ENCODE measurements at places on chromosomes 5 and 9.

GRCh38 chr5:167763772-167764171, 527.7 kb upstream of the WWC1 start:
- DNase-seq = no peak

DNA sequence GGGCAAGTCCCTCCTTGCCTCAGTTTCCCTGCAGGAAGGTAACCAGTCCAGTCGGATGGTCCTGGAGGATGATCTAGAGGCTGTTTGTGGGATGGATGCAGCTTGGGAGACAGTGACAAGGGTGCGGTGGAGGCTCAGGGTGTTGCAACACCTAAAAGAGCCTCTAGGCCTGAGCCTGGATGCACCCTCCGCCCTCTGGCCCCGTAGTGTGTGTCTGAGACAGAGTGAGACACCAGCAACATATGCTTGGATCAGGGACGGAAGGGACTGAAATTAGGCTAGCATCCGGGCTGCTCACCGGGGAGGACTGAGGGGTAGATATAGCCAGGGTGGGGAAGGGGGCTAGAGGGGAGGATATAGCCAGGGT, 1.1 kb downstream of the CRAT start:
- peak; percentile 42 for DNase-seq

GRCh38 chr5:2148312-2149194, 265.8 kb upstream of the IRX4 start:
- no peak for DNase-seq

DNA sequence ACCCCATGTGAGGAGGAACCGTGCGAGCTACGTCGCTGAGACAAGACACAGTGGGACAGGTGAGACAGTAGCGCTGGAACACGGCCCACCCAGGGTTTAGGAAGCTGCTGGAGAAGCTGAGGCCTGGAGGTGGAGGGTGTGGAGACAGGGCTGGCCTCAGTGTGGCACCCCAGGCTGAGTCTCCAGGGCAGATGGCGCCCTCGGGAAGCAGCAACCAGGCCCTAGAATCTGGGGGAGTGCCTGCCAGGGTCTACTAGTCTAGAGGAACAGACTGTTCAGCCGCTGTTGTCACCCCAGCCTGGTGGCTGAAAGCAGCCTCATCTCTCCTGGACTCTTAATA, 4.6 kb upstream of the TERT start:
- DNase-seq = no peak

- DNase-seq = no peak
Measured at GRCh38 chr5:14614490-14614889, 32.9 kb downstream of the OTULINL start.

GRCh38 chr5:143173139-143173889, 230.2 kb downstream of the NR3C1 start:
- DNase-seq = no peak

DNA sequence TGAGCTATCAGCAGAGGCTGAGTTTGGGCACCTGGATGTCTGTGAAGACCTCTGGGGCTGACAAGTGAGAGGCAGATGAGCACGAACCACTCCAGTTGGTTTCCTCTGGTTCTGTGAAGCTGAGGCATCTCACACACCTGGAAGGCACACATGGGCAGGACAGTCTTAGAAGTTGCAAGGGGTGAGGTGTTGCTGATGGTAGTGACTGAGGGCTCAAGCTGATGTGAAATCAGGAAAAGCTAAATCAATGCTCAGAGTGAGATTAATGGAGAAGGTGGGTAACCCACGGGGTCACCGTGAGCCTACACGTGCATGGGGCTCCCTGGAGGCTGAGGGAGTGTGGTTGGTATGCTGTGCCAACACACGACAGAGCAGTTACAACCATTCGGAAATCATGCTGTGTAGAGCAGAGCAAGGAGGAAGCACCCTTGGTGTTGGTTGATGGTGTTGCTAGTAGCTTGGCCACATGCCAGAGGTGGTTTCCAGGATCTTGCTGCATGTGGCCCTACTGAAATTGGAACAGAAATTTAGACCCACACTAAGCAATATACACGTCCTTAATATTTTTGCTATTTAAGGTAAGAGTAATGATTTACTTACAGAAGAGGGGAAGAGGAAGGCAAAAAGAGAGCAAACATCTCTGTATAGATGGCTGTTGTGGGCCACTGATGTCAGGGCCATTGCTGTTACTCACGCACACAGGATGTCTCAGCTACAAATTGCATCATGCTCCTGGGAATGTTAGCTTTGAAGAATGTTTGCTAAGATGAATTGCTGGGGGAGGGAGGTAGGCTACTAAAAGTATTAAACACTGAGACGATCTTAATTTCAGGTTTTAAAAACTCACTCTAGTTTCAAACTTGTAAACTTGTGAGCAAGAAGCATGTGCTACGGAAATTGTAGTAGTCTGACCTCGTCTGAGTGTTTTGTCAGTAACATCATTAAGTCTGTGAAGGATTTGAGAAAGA, 170.5 kb downstream of the ARHGEF28 start:
- peak; percentile 71 for DNase-seq

DNA sequence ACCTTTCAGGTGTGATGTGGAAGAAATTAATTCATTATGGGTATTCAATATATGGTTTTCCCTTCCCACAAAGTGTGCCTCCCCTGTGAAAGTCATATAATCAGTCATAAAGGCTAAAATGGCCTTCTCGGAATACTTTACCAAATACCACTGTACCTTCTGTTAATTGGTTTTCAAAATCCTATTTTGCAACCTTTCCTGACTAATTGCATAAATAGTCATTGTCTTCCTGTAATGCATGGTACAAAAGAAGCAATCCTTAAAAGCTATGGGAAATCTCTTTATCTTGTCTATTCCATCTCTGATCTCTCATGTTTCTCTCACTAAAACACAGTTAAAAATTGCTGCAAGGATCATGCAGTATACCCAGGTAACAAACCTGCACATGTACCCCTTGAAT, 44.3 kb upstream of the UGCG start:
- DNase-seq = no peak

GRCh38 chr9:81885602-81886001, 42.6 kb upstream of the SPATA31D4 start:
- DNase-seq = no peak

GRCh38 chr9:135574943-135575342, 13.4 kb downstream of the PAEP start:
- DNase-seq = no peak

- peak; percentile 70 for DNase-seq
Measured at GRCh38 chr5:159987031-159987674, 21.8 kb upstream of the TTC1 start.

GRCh38 chr9:114116126-114116747, 17.1 kb upstream of the KIF12 start:
- no peak for DNase-seq

DNA sequence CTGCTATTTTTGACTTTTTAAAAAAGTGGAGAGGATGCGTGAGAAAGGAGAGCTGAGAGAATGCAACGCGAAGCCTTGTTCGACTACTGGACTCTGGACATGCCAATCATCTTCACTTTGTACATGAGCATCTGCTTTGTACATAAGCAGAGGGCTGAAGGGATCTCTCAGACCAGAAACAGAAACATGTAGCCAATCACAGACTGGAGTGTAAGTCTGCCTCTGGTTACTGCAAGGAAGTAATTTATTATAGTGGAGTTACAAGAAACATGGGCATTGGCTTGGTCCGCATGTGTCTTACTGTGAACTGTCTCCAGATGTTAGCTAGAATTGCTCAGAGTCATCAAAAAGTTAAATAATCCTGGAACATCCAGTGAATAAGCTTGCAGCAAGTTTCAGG, 190.0 kb upstream of the GRAMD2B start:
- no peak for DNase-seq

- DNase-seq = peak; percentile 41
Measured at GRCh38 chr5:9156282-9156681, 389.6 kb downstream of the SEMA5A start.

GRCh38 chr5:124752854-124753720, 6.6 kb upstream of the ZNF608 start:
- no peak for DNase-seq

GRCh38 chr5:6712142-6712576, 1.1 kb upstream of the TENT4A start:
- DNase-seq = peak; percentile 53

DNA sequence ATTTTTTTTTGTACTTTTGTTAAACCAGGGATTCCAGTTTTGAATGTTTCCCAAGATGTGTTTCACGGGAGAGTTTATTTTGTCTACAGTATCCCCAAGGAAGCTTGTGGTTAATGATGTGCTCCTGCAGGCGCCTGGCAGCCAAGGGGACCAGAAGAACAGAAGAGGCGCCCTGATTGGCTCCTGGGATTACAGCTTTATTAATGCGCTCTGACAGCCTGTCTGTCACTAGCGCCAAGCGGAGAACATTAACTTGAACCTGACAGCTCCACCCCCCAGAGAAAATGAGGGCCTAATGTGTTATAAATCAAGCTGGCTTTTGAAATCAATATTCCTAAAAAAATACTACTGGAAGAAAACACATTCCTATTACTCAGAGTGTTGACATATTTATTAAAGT, 5.0 kb upstream of the FBXL7 start:
- DNase-seq = no peak

- no peak for DNase-seq
Measured at GRCh38 chr5:65113771-65114170, 345.0 kb downstream of the CWC27 start.

DNA sequence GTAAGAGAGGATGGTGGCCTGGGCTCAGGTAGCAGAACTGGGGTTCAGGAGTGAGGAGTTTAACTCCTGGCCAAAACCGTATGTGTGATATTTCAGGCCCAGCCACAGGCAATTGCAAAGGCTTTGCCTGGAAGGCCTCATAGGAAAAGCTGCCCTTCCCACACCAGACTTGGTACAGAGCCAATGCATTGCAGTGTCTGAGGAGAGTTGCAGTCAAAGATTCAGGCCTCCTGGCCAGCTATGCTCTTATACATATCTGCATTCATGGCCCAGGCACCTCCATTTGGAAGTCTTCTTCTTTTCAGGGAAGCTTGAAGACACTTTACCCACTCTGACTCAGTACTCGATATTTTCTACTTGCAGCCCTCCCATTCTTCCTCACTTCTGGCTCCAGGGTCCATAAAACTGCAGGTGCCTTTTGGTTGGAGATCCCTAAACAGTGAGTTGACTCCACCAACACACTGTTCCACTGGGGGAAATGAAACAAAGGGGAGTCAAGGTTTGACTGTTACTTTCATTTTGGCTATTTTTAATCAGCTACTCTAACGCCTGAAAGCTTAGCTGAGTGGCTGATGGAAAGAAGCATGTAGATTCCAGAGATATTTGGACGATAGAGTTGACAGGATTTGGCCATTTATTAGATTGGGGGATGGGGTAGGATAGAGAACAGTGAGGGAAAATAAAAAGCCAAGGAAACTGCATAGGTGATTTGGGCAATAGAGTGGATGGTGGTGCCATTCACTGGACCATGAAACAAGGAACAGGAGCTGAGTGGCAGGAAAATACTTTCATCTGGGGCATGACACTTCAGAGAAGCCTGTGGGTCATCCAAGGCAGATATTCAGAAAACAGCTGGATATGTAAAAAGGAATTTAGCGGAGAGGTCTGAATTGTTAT, 30.6 kb upstream of the IL33 start:
- DNase-seq = no peak

- DNase-seq = peak; percentile 4
Measured at GRCh38 chr5:100430268-100431195, 104.6 kb upstream of the FAM174A start.

GRCh38 chr9:108756746-108757490, 98.9 kb downstream of the ACTL7B start:
- DNase-seq = no peak

DNA sequence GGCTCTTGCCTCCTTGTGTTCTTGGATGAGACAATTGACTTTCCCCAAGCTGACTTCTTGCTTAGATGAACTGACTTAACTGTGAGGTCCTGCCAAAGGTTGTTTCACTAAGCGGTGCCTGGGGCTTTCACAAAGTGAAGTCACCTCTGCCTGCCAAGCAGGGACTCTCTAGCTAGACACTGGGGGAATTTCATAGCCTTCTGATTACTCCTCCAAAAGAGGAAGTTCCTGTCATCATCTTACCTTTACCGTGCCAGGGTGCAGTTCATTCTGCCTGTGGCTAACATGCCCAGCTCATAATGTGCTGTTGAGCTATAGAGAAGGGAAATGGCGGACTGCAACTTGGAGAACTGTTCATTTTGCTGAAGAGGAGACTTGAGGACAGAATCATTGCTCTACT, 472.0 kb upstream of the WWC1 start:
- no peak for DNase-seq

GRCh38 chr5:106827061-106827460, 843.7 kb downstream of the EFNA5 start:
- DNase-seq = no peak

DNA sequence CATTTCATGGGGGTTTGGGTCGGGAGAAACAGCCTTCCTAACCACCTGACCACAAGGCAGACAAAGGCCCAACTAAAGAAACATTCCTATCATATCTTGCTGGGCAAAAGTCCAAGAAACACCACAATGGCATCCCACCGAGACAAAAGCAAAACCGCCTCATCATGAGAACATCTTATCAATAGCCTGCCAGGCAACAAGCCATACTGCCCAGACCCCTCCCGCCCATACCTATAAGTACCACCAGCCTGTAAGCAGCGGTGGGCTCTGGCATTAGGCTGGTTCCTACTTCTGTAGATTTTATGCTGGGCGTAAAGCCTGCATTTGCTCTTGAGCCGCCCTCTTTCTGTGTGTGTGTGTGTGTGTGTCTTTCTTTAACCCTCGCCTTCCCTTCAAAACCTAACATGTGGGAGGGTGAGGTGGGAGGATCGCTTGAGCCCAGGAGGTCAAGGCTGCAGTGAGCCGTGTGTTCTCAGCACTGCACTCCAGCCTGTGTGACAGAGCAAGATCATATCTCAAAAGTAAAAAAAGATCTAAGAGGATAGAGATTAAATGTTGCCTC, 56.9 kb downstream of the PDE6A start:
- peak; percentile 43 for DNase-seq

DNA sequence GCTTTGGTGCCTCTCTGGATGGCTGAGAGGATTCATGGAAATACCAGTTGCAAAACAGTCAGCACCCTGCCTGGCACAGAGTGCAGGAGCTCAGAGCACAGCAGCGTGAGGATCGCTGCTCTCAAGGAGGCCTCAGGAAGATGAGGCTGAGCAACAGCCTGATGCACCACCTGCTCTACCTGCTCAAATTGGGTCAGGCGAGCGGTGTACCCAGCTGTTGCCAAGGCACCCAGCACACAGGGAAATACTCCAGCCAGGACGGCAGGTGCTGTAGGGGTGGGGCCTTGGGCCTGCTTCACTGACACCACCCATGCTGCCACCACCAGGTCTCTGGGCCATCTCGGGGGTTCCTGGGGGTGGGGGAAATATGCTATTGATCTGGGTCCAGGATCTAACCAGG, 4.3 kb downstream of the EEIG1 start:
- DNase-seq = no peak

- no peak for DNase-seq
Measured at GRCh38 chr5:139684350-139684880, 36.3 kb downstream of the CXXC5 start.

DNA sequence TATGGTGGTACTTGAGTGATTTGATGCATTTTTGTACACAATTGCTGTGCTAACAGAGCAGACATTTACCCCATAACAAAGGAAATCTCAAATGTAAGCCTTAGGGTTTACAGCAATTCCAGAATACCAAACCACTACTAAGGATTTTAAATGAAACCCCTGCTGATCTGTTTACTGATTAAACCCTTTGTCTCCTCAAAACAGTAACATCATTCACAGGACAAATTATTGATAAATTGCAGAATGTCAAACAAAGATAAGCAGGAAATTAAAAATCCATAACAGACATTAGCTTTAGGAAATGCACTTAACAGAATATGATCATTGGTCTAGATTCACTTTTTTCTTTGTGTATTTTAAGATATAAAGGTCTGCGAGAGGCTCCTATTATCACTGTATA, 1016.4 kb upstream of the DMAC1 start:
- no peak for DNase-seq

- DNase-seq = no peak
Measured at GRCh38 chr5:174191850-174192655, 146.5 kb downstream of the NSG2 start.

Data from hepatic stellate cell (primary cell).